HuH-7 (cell line): ENCODE measurements at places on chromosomes 6 and 20.

DNA sequence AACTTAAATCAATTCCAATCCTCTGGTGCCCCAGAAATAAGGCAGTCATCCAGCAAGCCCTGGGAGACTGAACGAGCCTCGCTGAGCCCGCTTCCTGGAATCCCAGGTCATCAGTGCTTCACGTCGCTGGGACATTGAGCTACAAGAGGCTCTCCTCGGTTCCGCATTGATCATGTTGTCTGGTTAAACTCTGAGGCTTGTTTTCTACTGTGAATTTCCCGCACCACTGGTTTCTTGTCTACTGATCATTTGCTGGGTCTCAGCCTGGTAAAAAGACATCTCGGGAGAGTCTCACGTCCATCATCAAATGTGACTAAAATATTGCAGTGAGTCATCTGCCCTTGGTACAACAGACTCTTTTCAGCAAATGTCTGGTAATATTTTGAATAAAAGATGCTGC is 569.2 kb downstream of the QKI start:
- DNase-seq, result no peak

GRCh38 chr6:26457264-26457805 is 420 bp upstream of the BTN2A1 start:
- peak; percentile 5 for DNase-seq

DNA sequence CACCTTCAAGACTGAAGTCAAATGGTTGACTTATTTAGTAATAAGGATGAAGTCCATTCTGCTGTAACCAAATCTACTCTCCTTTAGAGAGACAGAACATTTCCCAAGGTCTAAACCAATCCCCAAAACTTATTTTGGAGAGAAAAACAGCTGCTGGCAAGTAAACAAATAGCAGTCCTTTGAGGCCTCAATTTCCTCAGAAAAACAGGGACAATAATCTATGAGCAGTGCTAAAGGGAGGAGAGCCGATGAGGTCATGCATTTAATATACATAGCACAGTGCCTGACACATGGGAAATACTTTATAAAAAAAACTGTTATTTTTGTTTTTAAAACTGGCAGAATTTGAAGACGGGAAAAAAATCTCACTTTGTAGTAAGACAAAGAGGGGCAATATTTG is 526.0 kb downstream of the EPM2A start:
- no peak for DNase-seq

DNA sequence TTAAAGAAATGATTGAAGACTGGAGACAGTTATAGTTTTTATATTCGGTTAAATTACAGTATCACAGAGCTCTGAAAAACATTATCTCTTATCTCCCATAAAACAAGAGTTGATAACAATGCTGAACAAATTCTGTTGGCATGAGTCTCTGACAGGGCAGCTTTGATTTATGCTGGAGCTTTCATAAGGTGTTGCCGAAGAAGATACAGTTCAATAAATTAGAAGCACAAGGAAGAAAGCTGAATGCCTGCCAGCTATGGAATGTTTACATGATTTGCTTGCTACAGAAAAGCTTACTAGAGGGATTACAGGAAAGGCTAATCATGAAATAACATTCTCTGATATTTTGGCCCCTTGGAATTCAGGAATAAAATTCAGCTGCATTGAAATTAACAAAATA is 431.9 kb upstream of the GJE1 start:
- no peak for DNase-seq

DNA sequence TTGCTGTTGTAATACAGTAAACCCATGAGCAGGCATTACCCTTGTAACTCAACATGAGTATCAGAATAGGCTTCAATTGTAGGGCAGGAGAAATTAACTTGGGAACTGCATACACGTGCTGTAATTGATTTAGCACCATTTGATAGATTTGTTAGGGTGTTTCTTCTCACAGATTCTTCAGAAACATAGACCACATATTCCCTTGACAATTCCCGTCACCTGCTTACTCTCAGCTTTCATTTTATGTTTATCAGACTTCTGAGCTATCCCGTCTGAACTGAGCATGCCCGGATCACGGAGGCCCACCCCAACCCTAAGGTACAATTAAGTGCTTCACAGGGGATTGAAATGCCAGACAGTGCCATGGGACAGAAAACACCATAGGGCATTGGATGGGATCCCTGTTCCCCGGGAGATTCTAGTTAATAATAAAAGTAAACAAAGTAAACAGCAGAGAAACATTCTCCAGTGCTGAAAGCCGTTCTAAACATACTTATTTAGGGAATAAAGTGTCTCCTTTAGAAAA is 179.7 kb downstream of the PHACTR1 start:
- no peak for DNase-seq

DNA sequence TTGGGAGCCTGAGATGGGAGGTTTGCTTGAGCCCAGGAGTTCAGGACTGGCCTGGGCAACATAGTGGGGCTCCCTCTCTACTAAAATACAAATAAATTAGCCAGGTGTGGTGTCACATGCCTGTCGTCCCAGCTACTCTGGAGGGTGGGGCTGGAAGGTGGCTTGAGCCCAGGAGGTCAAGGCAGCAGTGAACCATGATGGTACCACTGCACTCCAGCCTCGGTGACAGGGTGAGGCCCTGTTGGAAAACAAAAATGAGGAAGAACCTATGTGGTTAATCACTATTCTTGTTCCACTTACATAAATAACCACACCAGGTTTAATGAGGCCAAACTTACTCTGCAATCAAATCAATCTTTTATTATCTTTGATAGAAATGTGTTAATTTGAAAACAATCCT is 5.4 kb downstream of the PPDPF start:
- no peak for DNase-seq

- no peak for DNase-seq
Measured at GRCh38 chr20:59075934-59076508, 33.4 kb upstream of the PRELID3B start.

GRCh38 chr20:48709744-48710143 is 118.1 kb downstream of the PREX1 start:
- no peak for DNase-seq

GRCh38 chr20:36421641-36422040 is 115.5 kb downstream of the DLGAP4 start:
- no peak for DNase-seq

GRCh38 chr20:17129089-17129488 is 97.8 kb upstream of the PCSK2 start:
- no peak for DNase-seq

GRCh38 chr20:63957690-63958441 is 1.6 kb upstream of the UCKL1 start:
- DNase-seq, result no peak

GRCh38 chr20:17843246-17844132 is 125.1 kb downstream of the SNX5 start:
- DNase-seq, result no peak
